ENCODE measurements at places on chromosomes 2 and 18.

DNA sequence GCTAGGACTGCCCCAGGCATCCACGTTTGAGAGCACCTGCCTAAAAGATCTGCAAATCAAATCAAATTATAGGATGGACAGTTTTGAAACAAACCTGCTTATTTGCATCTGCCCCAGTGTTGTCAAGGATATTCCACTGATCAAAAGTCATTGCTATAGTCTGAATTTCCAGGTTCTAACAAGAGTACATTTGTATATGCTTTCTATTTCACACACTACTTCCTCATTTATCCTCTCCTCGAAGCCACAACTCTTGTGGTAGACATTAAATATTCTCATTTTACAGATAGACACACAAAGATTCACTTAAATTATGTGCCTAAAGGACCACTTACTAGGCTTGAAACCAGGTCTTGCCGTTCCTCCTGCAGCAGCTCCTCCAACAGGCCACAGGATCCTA lies 11.9 kb upstream of the TET3 start:
- DNase-seq, result no peak

DNA sequence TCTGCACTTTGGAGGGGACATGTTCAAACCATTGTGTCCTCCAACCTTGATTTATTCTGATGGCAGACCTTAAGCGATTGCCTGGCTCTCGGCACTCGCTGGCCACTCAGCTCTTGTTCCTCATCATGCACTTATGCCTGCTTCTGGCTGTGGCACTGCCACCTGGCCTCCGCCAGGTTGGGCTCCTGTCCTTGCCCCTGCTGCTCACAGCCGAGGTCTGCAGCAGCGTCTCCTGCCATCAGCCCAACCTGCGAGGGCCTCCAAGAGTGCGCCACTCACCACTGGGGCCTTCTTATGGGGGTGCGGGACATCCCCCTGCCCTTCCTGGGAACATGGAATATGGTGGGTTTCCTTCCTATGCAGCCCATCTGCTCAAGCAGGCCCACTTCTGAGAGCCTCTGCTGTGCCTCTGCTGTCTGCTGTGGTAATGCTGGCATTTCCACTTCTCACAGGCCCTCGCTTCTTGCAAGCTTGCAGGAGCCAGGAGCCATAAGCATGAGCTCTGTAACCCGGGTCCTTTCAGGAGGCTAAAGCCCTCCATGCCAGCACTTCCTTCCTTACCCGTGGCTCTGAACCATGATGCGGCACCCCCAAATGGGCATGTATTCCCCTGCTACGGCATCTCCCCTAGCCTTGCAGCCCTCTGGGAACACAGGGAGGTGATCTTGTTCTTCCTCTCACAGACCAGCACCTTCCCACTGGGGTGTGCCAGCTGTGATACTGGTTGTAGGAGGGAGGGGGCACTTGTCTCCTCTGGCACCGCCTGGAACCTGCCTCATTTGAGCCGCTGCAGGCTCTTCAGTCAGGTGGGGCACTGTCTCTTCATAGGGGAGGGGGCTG lies 58.6 kb upstream of the HS6ST1 start:
- no peak for DNase-seq

GRCh38 chr2:176852667-176853066 lies 359.9 kb upstream of the HNRNPA3 start:
- no peak for DNase-seq

- no peak for DNase-seq
Measured at GRCh38 chr2:168521053-168521741, 65.1 kb downstream of the CERS6 start.

GRCh38 chr2:24365051-24365450 lies 4.7 kb upstream of the ITSN2 start:
- DNase-seq, result peak; percentile 74

DNA sequence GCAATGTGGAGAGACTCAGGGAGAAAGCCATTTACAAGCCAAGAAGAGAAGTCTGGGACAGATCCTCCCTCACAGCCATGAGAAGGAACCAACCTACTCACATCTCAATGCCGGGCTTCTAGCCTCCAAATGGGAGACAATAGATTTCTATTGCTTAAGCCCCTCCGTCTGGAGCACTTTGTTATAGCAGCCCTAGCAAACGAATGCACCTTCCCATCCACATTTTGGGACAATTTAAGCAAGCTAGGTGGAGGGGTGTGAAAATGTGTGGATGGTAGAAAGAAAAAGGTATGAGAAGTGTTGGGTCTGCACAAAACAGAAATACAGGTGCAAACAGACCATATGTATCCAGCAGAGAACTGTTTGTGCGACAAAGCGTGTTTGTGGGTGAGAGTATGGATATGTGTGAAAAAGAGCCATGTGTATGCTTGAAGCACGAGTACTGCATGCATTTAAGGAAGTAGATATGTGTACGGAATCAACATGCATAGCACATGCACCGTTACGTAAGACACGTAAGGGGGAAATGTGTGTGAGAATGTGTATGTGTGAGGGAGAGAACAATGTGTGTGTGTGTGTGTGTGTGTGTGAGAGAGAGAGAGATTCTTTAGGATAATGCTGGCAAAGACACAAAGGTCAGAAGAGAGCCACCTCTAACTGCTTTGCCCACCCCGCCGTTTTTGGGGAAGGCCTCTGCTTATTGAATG lies 13.1 kb upstream of the E2F6 start:
- DNase-seq, result no peak

- no peak for DNase-seq
Measured at GRCh38 chr2:147331790-147332419, 512.9 kb upstream of the ACVR2A start.

Data from pulmonary artery endothelial cell (primary cell).